CD4-positive, alpha-beta T cell (primary cell): ENCODE measurements at places on chromosomes 1 and 21. TPM values are rescaled to one million over a fixed set of nuclear protein-coding genes. Genes with fewer than 3 reads are reported as not detected.

The KCNE1 gene
- not detected for total RNA-seq

- H3K36me3 ChIP-seq: no peaks in the 10 kb centered on the region
- DNase-seq: no peak
- H3K27ac ChIP-seq: no peak overlapping the region
- H3K27me3 ChIP-seq: no peaks in the 10 kb centered on the region
- H3K4me3 ChIP-seq: no peak overlapping the region
- H3K4me1 ChIP-seq: no peaks in the 10 kb centered on the region
Observed at GRCh38 chr1:69129538-69129937, 438.2 kb upstream of the LRRC7 start.

DNA sequence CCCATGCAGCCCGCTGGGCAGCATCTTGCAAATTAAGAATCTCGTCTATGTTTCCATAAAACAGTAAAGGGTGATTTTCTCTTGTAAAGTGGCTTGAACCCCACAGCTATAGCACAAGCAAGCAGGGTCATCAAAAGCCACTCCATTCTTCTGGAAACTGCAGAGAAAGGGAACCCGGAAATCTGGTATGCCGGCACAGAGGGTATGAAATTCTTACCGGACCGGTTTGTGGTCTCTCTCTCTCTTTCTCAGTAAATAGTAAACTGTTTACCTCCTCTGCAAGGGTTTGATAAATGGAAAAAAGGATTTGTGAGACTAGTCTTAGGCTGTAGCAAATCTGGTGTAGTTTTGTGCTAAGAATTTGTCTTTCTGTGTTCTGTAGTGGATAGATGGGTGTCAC, 2.7 kb upstream of the ADSS2 start:
- H3K4me3 ChIP-seq: no peak overlapping the region
- no peaks in the 10 kb centered on the region for H3K27me3 ChIP-seq
- no peak overlapping the region for H3K27ac ChIP-seq
- peaks cover 15% of the 10 kb centered on the region for H3K4me1 ChIP-seq
- H3K36me3 ChIP-seq: peaks cover 7% of the 10 kb centered on the region

The AMY1B gene
- total RNA-seq: not detected

- H3K27ac ChIP-seq: no peak overlapping the region
- no peak overlapping the region for H3K4me3 ChIP-seq
- peaks cover 12% of the 10 kb centered on the region for H3K4me1 ChIP-seq
- no peak for DNase-seq
- H3K36me3 ChIP-seq: no peaks in the 10 kb centered on the region
Observed at GRCh38 chr1:183807549-183808168, 2.7 kb downstream of the RGL1 start.

- DNase-seq: peak; percentile 41
- H3K36me3 ChIP-seq: no peaks in the 10 kb centered on the region
- H3K4me1 ChIP-seq: no peaks in the 10 kb centered on the region
- H3K27me3 ChIP-seq: peaks cover 38% of the 10 kb centered on the region
- no peak overlapping the region for H3K4me3 ChIP-seq
Observed at GRCh38 chr1:159161001-159161718, 10.3 kb upstream of the CADM3 start.

DNA sequence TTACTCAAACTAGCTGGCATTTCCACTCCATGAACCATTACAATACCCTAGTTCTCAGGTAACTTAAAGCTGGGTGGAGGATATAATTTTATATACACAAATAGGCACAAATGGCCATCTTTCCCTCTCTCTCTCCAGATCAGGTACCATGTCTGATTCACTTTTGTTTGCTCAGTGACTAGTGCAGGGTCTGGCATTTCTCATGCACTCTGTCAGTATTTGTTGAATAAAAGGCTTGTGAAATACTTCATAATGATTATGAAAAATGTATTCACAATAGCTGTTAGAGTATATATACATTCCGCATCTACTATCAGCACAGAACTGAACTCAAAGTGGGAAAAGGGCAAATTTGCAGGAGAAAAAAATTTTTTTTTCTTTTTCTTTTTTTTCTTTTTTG, 510.2 kb upstream of the USP24 start:
- H3K4me3 ChIP-seq: no peak overlapping the region
- H3K36me3 ChIP-seq: no peaks in the 10 kb centered on the region
- H3K4me1 ChIP-seq: no peaks in the 10 kb centered on the region
- no peak for DNase-seq
- no peak overlapping the region for H3K27ac ChIP-seq

DNA sequence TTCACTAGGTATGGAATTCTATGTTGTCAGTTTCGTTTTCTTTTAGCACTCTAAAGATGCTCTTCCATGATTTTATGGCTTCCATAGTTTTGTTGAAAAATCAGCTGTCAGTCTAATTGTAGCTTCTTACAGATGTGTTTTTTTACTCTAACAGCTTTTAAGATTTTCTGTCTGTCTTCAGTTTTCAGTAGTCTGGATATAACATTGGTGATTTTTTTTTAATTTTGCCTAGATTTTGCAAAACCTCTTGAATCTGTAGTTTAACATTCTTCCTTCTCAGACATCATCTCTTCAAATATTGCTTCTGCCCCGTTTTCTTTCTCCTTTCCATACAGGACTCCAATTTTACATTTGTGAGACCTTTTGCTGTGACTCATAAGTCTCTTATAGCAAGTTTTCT, 17.9 kb upstream of the DYRK1A start:
- H3K4me1 ChIP-seq: no peaks in the 10 kb centered on the region
- no peak for DNase-seq
- H3K36me3 ChIP-seq: no peaks in the 10 kb centered on the region

The HEYL gene
- total RNA-seq: not detected

The ANKRD35 gene
- not detected for total RNA-seq

DNA sequence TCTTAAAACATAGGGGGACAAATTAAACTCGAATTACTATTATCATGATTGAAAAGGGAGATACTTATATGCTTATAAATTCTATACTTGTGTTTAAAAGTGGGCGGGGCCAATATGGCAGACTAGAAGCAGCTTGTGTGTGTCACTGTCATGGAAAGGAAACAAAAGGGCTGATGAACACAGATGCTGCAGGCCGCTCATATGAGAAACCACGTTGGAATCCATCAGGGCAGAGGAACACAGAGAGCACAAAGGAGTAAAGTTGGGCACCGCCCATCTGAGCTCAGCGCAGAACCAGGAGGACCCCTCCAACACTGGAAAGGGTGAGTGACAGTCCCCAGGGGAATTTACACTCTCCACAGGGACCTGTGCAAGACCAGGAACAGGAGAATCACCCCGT, 107.0 kb downstream of the SLC5A9 start:
- H3K36me3 ChIP-seq: no peaks in the 10 kb centered on the region
- H3K4me1 ChIP-seq: no peaks in the 10 kb centered on the region
- no peak overlapping the region for H3K27ac ChIP-seq
- no peak overlapping the region for H3K4me3 ChIP-seq
- DNase-seq: no peak

The FMO4 gene
- total RNA-seq: 0.70 TPM

- no peak overlapping the region for H3K4me3 ChIP-seq
- no peaks in the 10 kb centered on the region for H3K27me3 ChIP-seq
- DNase-seq: no peak
Observed at GRCh38 chr1:10957133-10957532, 55.3 kb upstream of the TARDBP start.

DNA sequence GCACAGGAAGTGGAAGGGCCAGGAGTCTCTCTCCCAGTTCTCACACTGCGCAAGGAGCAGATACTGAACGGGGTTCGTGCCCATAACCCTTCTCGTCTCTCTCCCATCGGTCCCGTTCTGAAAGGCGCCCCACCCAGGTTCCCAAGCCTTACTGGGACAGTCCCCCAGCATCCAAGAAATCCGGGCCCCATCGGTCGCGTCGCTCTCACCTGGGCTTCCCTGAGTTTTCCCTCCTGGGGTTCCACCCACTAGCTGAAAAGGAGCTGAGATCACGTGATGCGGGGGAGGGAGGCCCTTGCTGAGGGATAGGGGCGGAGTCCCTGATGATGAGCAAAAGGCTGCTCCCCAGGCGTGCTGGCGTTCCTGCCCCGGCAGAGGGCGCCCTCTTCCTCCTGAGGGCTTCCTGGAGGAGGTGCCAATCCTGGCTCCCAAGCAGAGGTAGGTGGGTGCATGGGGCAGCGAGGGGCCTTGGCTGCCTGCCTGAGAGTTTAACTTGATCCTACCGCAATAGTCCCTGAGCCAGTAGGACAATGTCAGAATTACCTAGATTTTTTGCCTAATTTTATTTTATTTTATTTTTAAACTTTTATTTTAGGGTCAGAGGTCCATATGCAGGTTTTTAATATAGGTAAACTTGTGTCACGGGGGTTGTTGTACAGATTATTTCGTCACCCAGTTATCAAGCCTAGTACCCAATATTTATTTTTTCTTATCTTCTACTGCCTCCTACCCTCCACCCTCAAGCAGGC, at the start of gene SPOCD1:
Gene SPOCD1 (minus strand): TSS at position 271 of the 749 bp plus-strand sequence. CDS start 689 bp downstream, outside the sequence.
- H3K4me3 ChIP-seq: no peak within 1 kb of the TSS
- H3K27me3 ChIP-seq: no peaks in the 10 kb centered on the region
- H3K27ac ChIP-seq: no peak within 1 kb of the TSS
- no peaks in the 10 kb centered on the region for H3K36me3 ChIP-seq

The ERG gene
- not detected for total RNA-seq

GRCh38 chr1:4655674-4656532, 1.5 kb downstream of the AJAP1 start:
- H3K4me1 ChIP-seq: peaks cover 6% of the 10 kb centered on the region
- no peak overlapping the region for H3K4me3 ChIP-seq
- H3K36me3 ChIP-seq: no peaks in the 10 kb centered on the region

DNA sequence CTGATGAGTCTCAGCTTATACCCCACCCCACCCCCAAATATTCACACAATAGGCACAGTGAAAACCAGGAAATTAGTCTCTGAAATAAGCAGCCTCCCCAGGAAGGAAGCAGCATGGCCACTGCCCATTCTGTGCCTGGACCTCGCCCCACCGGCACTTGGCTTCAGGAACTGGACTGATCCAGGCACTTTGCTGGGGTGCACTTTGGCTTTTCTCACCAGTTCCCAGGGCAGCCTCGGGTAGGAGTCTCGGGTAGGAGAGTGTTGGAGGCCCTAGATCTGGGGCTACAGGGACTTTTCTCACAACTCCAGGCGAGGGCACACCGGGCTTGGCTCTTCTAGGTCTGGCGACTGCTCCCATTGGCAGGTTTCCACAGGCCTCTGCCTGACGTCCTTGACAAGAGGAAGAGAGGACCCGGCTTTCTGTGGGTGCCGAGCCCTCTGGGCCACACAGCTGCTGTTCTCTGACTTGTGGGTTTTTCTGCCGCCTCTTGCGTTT, 18.7 kb downstream of the ADARB1 start:
- H3K4me3 ChIP-seq: no peak overlapping the region
- H3K36me3 ChIP-seq: peaks cover 7% of the 10 kb centered on the region
- DNase-seq: no peak
- H3K4me1 ChIP-seq: peaks cover 36% of the 10 kb centered on the region

- no peak overlapping the region for H3K4me3 ChIP-seq
- no peaks in the 10 kb centered on the region for H3K27me3 ChIP-seq
- H3K27ac ChIP-seq: no peak overlapping the region
Observed at GRCh38 chr1:176178316-176178715, 28.8 kb downstream of the COP1 start.

- peaks cover 15% of the 10 kb centered on the region for H3K36me3 ChIP-seq
- no peak overlapping the region for H3K27ac ChIP-seq
- no peaks in the 10 kb centered on the region for H3K27me3 ChIP-seq
- peaks cover 29% of the 10 kb centered on the region for H3K4me1 ChIP-seq
- no peak for DNase-seq
Observed at GRCh38 chr1:3744646-3745045, 7.6 kb upstream of the CCDC27 start.

DNA sequence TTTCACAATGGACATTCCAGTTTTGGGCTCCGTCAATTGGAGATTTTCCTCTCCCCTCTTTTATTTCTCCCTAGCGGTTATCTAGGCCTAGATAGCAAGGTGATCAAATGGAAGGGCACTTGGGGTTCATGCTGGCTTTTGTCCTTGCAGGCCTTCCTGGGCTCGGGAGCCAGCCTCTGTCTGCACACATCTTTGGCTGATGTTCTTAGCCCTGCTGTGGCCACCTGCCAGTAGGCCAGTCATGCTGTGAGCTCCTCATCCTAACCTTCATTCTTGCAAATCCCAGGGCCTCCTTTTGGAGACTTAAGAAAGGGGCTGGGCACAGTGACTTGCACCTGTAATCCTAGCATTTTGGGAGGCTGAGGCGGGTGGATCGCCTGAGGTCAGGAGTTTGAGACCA, 13.5 kb downstream of the TIE1 start:
- H3K27ac ChIP-seq: no peak overlapping the region
- no peaks in the 10 kb centered on the region for H3K27me3 ChIP-seq
- no peak for DNase-seq

DNA sequence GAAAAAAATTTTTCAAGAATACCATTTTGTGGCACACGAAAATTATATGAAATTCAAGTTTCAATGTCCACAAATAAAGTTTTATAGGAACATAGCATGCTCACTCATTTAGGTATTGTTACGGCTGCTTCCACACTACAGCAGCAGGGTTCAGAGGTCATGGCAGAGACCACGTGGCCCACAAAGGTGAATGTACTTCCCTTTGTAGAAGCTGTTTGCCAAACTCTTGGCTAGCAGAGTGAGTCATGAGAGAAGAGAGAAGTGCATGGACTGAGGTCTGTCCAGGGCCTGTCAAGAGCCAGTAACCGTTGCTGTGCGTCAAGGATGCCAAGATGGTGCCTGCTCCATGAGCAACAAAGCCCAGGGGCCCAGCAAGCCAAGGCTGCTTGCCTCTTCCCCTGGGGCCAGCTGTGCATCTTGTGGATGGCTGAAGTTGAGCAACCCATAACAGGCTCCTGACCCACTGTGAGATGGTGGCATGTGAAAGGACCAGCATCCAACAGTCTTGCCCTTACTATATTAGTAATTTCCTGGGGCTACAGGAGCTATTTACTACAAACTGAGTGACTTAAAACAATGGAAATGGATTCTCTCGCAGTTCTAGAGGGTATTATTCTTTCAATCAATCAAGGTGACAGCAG, 64.8 kb upstream of the ATP5PO start:
- H3K36me3 ChIP-seq: no peaks in the 10 kb centered on the region
- peaks cover 36% of the 10 kb centered on the region for H3K4me1 ChIP-seq
- no peak overlapping the region for H3K27ac ChIP-seq
- no peaks in the 10 kb centered on the region for H3K27me3 ChIP-seq
- H3K4me3 ChIP-seq: no peak overlapping the region
- no peak for DNase-seq

GRCh38 chr1:40944326-40944725, 35.2 kb upstream of the CTPS1 start:
- peaks cover 2% of the 10 kb centered on the region for H3K27me3 ChIP-seq
- H3K36me3 ChIP-seq: no peaks in the 10 kb centered on the region
- DNase-seq: no peak

The MROH9 gene
- not detected for total RNA-seq

DNA sequence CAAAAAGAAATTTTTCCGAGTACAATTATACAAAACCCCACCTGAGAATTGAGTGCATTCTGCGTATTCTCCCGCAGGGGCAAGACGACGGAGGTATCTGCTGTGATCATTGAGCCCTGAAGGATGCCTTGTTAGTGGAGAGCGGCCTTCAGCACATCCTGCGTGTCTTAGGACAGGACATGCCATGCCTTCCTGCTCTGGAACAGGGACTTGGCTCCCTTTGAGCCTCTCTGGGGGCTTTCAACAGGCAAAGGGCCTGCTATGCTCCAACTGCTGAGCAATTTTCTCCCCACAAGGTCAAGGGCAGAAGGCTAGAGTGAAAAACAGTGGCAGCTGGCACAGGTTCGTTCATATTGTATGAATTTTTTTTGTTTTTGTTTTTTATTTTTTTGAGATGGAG, 52.4 kb downstream of the TOR1AIP2 start:
- no peak for DNase-seq
- H3K36me3 ChIP-seq: no peaks in the 10 kb centered on the region
- H3K4me3 ChIP-seq: no peak overlapping the region
- peaks cover 3% of the 10 kb centered on the region for H3K4me1 ChIP-seq
- no peaks in the 10 kb centered on the region for H3K27me3 ChIP-seq

- H3K27me3 ChIP-seq: no peaks in the 10 kb centered on the region
- H3K36me3 ChIP-seq: peaks cover 57% of the 10 kb centered on the region
- H3K4me3 ChIP-seq: no peak overlapping the region
- no peak for DNase-seq
- H3K27ac ChIP-seq: no peak overlapping the region
Observed at GRCh38 chr1:25486602-25487001, 55.9 kb downstream of the MACO1 start.
